MCF 10A (cell line): ENCODE measurements at places on chromosomes 11 and 22. TPM values are rescaled to one million over a fixed set of nuclear protein-coding genes. Genes with fewer than 3 reads are reported as not detected.
A peak's percentile ranks its signal among the peaks of the same experiment; 100 is the strongest.

The SEC14L2 gene
- total RNA-seq = 20.0 and 29.1 TPM in 2 replicates

GRCh38 chr22:48605856-48606481 is 1221.7 kb downstream of the BRD1 start:
- H3K36me3 ChIP-seq = peaks cover 6% of the 10 kb centered on the region

- peaks cover 40% of the 10 kb centered on the region for H3K36me3 ChIP-seq
- H3K27ac ChIP-seq = no peak overlapping the region
- H3K4me3 ChIP-seq = no peak overlapping the region
- DNase-seq = no peak
These were observed 9.4 kb downstream of the UEVLD start for GRCh38 chr11:18578975-18579598.

GRCh38 chr22:31436132-31436531 is 36.7 kb downstream of the DRG1 start:
- H3K27me3 ChIP-seq = no peaks in the 10 kb centered on the region
- no peak overlapping the region for H3K4me3 ChIP-seq
- no peak for DNase-seq
- H3K27ac ChIP-seq = no peak overlapping the region
- H3K4me1 ChIP-seq = no peaks in the 10 kb centered on the region

- H3K27ac ChIP-seq = no peak overlapping the region
- H3K27me3 ChIP-seq = peaks cover 100% of the 10 kb centered on the region
- DNase-seq = peak; percentile 75
- H3K4me1 ChIP-seq = peaks cover 9% of the 10 kb centered on the region
These were observed 104.1 kb upstream of the E2F8 start for GRCh38 chr11:19344661-19345518.

- H3K27ac ChIP-seq = no peak overlapping the region
- peaks cover 26% of the 10 kb centered on the region for H3K4me1 ChIP-seq
- peaks cover 71% of the 10 kb centered on the region for H3K36me3 ChIP-seq
- H3K27me3 ChIP-seq = no peaks in the 10 kb centered on the region
These were observed 5.4 kb downstream of the SPINDOC start for GRCh38 chr11:63818609-63819008.

GRCh38 chr22:50306753-50307749 is at the start of gene PLXNB2:
Gene PLXNB2, minus strand, starts transcription at chr22:50307646. Its CDS starts 17,062 bp downstream, at chr22:50290584.
- H3K4me3 ChIP-seq = peak within 1 kb of the TSS; percentile 81
- peak; percentile 70 for DNase-seq
- peaks cover 30% of the 10 kb centered on the region for H3K36me3 ChIP-seq
- H3K4me1 ChIP-seq = peaks cover 21% of the 10 kb centered on the region
